ENCODE measurements at places on chromosomes 2 and 18. TPM values are rescaled to one million over a fixed set of nuclear protein-coding genes. Genes with fewer than 3 reads are reported as not detected.
A peak's percentile ranks its signal among the peaks of the same experiment; 100 is the strongest.

DNA sequence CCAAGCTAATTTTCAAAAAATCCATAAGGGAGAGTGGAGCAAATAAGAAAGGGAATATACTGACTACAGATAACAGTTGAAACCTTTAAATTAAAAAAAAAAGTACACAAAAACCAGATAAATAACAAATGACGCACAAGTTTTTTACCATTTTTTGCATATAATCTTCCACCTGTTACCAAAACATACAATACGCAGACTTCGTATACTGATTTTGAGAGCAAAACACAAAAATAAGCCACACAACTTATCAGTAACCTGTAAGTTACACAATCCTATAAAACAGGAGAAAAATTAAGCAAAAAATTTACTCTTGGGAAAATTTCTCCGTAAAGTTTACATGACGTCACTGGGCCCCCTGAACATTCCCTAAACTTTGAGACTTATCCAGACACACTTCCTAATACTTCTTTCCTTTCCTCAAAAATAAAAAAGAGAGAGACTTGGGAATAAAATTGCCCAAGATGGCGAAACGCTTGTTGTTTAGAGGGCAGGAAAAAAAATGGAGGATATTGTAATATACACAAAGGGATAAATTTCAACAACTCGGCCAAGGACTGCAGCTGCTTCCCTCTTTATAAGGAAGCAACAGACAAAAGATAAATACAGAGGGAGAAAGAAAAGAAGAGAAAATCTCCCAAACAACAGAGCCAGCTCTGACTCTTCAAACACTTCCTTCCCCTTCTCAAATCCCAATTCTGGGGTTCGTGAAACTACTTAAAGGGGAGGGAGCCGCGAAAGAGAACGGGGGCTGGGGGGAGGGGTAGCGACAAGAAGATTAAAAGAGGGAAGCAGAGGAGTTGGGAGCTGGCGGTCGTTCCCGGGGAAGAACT, 1.6 kb downstream of the BAZ2B start:
- peak; percentile 14 for DNase-seq

GRCh38 chr2:209864716-209865295, 93.2 kb downstream of the UNC80 start:
- DNase-seq = no peak

- no peak for DNase-seq
These were observed 79.5 kb downstream of the POLR1A start for GRCh38 chr2:86025976-86026743.

- no peak for DNase-seq
These were observed 47.8 kb upstream of the RNF103 start for GRCh38 chr2:86671337-86671981.

DNA sequence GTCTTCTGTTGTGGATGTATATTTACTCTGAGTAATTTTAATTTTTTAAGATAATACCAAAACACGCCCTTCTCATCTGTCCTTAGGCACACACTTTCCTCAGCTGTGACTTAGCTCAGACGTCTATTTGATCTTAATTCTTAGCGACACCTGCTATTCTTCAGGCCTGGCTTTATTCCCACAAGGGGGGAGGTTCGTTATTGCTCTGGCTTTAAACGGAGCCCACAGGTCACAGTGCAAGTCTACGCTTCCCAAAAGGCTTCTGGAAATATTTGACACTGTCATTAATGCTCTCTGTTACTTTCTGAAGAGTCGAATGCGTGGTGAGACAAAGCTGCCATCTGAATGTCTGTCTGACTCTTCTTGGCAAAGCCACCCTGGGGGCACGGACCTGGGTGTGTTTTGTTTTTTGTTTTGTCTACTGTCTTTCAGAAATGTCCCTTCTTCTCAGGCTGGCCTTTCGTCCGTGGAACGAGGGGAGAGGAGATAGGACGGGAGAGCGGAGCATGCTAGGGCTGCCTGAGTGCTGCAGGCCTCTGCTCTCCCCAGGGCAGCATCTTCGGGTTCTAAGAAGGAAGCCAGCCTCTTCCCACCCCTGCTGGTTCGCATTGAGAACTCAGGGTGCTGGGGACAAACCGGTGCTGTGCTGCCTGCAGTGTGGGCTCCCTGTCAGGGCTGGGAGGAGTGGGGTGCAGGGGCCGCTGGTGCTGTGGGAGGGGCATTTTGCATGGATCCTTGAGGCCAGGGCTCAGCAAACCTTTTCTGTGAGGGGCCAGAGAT, 61.9 kb downstream of the ASAP2 start:
- no peak for DNase-seq

DNA sequence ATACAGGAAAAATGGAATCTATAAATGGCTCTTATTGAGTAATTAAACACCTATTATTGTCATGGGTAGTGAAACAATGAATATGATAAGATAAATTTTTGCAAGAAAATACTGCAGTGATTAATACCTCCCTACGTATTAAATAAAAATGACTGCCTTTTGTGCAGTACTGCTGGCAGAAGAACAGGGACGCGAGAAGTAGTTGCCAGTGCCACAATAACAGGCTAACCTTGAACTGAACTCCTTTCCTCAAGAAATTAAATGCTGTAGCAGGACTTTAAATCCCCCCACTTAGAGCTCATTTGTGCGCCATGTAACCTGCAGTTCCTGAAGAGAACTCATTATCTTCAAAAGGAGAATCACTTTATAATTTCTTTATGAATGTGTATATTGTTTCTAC, 24.6 kb downstream of the FIGN start:
- DNase-seq = no peak

- no peak for DNase-seq
These were observed 360.1 kb upstream of the VWC2L start for GRCh38 chr2:214050731-214051130.

DNA sequence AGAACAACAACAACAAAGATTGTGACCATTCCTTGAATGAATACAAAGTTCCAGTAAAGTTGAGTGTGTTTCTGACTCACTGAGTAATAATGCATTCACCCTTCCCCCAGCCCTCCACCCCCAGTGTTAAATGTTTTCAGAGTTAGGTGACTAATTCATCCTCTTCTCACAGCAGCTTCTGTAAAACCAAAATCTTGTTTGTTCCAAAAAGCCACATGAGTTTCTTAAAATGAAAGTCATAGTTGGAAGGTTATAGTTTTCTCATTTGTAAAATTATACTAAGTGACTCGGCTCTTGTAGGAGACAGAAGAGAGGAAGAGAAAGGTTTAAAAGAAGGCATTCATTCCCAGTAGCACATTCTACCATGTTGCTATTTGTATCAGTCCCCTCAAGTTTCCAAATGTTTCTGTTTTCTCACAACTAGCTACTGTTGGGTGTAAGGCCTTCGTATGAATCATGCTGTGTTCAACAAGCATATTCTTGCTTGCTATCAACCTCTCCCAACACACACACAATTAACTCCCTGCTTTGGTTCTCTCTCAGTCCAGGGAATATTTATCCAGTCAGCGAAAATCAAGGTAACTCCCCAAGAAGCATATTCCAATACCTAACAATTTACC, 75.3 kb downstream of the MBD2 start:
- DNase-seq = no peak

DNA sequence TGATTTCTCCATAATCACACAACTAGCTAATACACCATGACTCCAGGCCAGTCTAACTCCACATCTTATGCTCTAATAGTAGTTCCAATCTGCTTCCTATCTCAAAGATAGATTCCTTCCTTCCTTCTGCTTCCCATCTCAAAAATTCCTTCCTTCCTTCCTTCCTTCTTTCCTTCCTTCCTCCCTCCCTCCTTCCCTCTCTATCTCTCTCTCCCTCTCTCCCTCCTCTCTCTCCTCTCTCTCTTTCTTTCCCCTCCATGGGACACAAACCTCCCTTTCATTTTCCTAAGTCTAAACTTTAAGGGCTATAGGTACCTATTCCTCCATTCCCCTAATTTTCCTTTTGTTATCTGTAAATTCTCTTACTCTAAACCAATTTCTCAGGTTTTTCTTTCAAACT, 62.5 kb downstream of the CCDC88A start:
- DNase-seq = no peak

DNA sequence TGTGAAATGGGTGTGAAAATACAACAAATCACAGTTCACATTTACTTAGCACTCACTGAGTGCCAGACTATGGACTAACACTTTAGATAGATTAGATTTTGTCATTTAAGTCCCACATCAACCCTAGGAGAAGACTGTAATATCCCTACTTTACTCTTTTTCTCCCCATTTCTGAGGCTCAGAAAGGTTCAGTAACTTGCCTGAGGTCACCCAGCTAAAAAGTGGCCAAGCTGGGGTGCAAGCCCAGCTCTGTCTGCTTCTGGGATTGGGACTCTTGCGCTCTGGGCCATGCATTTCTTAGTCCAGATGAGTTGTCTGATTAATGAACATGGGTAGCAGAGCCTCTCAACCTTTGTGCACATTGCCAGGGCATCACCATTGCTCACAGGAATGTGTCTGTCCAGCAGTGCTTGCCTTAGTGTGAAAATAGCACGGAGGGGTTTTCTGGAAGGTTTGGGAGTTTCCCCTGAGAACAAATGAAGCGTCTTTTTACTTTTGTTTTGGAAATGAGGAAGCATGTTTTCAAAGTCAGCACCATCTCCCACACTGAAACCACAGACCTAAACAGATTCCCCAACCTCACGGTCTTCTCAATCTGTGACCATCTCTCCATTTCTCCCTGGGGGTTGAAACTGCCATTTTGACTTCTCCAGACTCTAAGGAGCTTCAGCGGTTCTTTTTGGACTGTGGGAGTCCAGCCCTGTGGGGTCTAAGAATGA, 31.9 kb downstream of the NRP2 start:
- DNase-seq = no peak

DNA sequence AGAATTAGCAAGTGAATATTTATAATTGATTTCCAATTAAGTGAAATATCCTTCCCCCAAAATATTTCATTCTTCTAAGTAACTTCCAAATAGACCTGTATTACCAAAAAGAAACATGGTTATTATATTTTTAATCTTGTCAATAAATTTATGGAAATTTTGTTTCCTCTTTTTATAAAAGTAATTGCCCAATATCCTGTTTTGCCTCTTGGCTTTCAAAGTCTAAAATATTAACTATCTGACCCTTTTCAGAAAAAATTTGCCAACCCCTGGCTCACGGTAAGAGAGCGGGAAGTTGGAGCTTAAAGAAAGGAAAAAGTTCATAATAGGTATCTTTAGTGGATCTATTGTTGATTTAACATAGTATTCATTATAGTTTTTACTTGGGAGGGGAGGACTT, 20.4 kb upstream of the SANBR start:
- DNase-seq = no peak

GRCh38 chr2:20194097-20195015, 30.6 kb downstream of the SDC1 start:
- no peak for DNase-seq

GRCh38 chr2:195501746-195502145, 155.3 kb upstream of the SLC39A10 start:
- DNase-seq = no peak

GRCh38 chr2:215454519-215455246, 18.8 kb upstream of the FN1 start:
- DNase-seq = no peak

DNA sequence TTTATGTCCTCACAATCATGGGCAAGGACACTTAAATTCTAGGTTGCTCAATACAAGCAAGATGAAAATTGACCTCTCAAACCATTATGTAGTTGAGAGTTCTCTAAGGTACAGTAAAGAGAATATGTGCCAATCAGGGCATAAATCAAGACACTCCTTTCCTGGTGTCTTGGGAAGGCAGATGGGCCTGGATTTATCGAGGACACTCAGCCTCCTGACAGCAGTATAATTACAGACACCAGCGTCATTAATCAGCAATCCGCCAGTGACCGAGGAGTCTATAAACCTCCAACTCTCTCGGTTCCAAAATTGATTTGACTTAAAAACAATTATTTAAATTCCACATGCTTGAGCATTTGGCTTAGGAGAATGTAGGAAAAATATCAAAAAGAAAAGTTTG, 75.7 kb upstream of the DAPL1 start:
- no peak for DNase-seq

GRCh38 chr2:85813211-85813981, 59.6 kb downstream of the ATOH8 start:
- no peak for DNase-seq

DNA sequence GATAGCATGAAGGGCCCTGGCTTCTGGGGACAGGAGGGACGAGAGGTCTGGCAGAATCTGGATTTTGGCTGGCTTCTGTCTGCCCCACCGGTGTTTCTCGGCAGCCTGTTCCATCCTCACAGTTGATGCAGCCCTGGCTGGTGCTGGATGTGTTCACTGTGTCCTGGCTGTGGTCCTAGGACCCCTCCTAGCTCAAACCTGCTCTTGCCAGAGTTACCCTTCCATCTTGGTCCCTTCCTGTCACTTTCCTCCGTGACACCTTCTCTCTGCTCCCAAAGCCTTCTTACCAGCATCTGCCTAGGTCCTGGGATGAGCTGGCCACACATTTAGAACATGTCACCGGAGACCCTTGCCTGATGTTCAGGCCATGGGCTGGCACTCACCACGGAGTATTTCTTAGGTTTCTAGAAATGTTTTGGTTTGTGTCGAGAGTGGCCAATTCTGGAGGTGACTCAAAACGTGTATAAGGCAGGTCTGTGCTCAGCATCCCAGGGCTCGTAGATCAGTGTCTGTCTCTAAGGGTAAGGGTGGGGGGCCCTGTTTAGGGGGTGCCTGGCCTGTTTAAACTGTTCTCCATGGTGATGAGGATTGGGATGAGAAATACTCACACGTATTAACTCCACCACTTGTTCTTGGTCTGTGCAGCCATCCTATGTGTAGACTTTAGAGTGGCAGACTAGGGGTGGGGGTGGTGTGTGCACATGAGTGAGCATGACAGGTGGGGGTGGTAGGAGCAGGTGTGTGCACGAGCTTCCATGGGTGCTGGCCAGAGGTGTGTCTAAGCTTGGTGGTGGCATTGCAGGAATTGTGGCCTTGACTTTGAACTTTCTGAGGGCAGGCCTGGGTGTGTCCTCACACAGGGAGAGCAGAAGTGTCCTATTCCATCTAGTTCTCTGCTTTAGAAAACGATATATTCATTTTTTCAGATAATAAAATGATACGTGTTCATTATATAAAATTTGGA, 162.7 kb downstream of the DYSF start:
- DNase-seq = no peak

DNA sequence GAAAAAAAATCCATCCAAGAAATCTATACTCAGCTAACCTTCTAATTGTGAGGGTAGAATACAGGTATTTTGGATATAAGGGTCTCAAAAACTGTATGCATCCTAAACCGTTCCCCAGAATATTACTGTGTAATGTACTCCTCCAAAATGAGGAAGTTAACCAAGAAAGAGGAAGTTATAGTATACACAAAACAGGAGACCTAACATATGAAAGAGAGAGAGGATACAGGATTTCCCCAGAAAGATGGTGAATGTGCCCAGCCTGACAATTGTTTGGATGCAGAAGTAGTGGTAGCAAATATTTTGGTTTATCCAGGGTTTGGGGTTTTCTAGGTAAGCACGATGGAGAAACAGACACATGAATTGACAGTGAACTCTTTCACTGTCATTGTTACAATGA, 50.6 kb downstream of the GALNT3 start:
- DNase-seq = no peak

CEBPZ gene
- total RNA-seq = 13.9 TPM

CD28 gene
- 1.3 TPM for total RNA-seq

TACR1 gene
- total RNA-seq = 0.53 TPM

TIGD1 gene
- total RNA-seq = 1.2 TPM

SULT1C4 gene
- not detected for total RNA-seq
